ENCODE measurements at places on chromosomes 1 and 21.

GRCh38 chr1:55592122-55592521 lies 377.0 kb upstream of the USP24 start:
- DNase-seq = no peak

- DNase-seq = no peak
Observed at GRCh38 chr1:44390277-44390676, 14.8 kb upstream of the RNF220 start.

- no peak for DNase-seq
Observed at GRCh38 chr1:2036287-2036686, 13.9 kb upstream of the PRKCZ start.

DNA sequence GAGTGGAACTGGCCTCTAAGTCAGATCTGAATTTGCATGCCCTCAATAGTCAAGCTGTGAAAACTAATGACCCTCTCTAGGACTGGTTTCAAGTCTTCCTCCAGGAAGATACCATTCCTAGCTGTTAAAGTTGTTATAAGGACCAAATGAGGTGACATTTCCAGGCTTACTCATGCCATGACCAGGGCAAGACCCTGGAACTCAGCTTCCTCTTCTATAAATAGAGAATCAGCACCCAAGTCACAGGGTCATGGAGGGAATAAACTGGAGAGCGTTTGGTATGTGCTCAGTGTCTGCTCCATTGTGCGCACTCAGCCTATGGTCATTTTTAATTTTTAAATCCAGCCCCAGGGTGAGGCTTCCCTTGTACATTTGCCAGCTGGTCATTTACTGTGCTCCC lies 2.5 kb downstream of the S100A9 start:
- peak; percentile 83 for DNase-seq

DNA sequence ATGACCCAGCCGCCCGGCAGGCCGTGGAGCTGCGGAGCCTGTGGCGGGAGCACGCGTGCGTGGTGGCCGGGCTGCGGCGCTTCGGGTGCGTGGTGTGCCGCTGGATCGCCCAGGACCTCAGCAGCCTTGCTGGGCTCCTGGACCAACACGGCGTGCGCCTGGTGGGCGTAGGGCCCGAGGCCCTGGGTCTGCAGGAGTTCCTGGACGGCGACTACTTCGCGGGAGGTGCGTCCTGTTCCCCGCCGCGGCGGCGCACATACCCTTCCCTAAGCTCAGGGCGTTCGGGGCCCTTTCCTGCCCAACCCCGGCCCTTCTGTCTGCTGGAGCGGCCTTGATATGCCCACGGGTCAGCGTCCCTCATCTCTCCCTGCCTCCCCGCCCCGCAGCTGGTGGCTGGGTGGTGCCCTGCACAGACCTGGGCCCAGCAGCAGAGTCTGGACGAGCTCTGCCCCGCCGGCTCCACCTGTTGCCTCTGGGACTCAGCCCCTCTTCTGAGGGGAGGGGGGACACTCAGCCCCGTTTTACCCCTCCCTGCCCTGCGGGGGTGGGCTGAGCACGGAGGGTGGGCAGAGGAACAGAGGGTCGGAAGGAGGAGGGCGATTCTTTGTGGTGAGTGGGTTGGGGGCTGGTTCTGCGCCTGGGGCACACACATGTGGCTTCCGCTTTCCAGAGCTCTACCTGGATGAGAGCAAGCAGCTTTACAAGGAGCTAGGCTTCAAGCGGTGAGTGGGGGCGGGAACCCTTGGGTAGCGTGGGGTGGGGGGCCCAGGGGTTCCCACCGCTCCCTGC lies 688 bp downstream of the PRXL2B start:
- no peak for DNase-seq

DNA sequence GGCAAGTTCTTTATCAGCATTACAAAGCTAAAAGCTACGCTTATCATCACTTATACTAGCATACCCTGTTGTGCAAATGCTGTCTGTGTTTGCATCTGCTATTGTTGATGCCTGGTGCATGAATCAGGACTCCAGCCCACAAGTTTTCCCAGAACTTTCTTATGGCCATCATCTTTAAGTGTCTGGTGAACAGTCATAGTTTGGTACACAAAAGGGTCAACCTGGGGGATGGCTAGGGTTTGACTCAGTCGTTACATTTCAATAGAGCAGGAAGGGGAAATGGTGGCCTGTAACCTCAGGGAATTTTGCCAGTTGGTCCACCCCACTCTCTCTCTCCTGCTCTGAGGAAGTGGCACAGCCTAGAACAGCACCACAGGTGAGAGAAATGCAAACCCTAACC lies 35.4 kb downstream of the SELL start:
- no peak for DNase-seq

GRCh38 chr1:60740154-60740553 lies 342.2 kb upstream of the NFIA start:
- no peak for DNase-seq

DNA sequence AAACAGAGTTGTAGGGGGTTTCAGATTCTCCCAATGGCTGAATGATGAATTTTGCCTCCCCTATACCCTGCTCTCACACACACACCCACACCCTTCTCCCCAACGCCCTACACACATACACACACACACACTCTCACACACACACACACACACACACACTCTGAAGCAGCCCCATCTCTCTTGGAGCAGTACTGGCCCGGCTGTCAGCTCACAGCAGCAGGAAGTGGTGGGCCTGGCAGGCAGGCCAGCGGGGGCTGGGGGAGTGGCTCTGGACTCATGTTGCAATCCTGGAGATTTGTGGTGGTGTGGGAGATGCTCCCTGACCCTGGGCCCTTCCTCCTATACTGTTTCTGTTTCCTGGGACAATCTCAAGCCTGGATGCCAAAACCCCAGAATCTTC lies 2.2 kb downstream of the IKBKE start:
- DNase-seq = peak; percentile 92

DNA sequence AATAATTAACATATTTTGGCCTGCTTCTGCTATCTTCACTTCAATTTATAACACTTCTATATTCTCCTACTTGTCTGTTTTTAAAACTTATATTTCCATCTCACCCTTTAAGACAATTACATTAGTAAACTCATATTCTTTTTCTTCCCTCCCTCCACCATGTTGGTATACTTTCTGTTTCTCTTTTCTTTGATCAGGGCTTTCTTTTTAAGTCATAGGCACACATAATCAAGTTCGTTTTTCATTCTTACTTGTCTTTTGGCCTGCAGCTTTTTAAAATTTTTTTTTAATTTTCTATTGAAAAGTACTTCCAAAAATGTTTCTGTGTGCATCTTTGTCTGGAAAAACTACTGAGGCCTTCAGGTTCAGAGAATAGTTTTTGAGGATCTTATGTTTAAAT lies 2.3 kb downstream of the PYHIN1 start:
- no peak for DNase-seq

DNA sequence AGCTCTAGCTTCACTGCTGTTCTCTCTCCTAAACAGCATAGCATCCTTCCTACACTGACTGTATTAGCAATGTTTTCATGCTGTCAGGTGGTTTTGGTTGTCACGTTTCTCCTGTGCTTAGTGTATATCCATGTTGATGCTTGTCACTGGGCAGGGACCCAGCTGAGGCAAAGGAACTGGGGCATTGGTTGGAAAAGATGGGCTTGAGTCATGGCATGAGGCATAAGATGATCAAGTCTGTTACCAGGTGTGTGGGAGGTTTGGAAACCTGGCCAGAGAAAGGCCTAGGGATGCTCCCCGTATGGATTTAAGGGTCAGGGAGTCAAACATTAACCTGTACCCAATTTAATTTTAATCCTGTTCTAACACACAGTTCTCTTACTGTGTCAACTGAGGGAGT lies 69.6 kb downstream of the OSBPL9 start:
- no peak for DNase-seq

DNA sequence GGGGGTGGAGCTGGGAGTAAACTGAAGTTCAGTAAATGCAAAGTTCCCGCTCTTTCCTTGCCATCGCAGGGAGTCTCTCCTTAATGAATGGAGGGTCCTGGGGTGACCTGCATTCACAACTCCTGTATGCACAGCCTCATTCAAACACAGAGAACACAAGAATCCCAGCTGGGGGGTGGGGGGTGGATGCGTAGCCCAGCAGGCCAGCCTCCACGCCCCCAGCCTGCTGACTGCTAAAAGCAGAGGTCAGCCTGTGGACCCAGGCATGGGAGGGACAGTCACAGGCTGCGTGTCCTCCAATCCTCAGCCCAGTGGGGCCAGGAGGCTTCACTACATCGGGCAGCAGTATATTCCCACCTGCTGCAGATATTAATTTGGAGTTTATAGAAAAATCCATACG lies 263.1 kb downstream of the GRIK3 start:
- DNase-seq = no peak

GRCh38 chr21:33075128-33075527 lies 5.2 kb downstream of the OLIG1 start:
- DNase-seq = no peak

- no peak for DNase-seq
Observed at GRCh38 chr1:156998840-156999500, 46.6 kb downstream of the ARHGEF11 start.

DNA sequence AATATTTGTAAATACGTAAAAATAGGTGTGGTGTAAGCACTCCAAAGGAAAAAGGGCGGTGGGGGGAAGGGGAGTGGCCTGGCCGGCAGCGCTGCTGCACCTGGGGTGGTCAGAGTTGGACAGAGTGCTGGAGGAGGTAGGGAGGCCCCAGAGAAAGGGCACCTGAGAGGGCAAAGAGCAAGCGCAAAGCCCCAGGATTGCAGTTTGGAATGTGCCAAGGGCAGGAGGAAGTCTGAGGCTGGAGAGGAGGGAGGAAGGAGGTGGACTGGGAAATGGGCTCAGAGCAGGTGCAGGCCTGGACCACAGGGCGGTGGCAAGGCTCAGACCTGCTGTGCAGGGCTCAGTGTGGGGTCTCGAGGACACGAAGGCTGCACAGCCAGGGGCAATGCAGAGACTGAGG lies 30.6 kb downstream of the LDLRAP1 start:
- no peak for DNase-seq

DNA sequence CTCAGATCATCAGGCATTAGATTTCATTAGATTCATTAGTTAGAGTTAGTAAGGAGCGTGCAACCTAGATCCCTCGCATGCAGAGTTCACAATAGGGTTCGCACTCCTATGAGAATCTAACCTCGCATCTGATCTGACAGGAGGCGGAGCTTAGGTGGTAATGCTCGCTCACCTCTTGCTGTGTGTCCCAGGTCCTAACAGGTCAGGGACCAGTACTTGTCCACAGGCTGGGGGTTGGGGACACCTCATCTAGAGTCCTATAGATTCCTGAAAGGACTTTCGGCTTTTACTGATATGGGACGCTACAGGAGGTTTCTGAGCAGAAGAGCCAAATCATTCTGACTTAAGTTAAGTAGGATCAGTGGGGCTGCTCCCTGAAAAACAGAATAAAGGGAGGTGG lies 91.4 kb downstream of the AKT3 start:
- DNase-seq = no peak

DNA sequence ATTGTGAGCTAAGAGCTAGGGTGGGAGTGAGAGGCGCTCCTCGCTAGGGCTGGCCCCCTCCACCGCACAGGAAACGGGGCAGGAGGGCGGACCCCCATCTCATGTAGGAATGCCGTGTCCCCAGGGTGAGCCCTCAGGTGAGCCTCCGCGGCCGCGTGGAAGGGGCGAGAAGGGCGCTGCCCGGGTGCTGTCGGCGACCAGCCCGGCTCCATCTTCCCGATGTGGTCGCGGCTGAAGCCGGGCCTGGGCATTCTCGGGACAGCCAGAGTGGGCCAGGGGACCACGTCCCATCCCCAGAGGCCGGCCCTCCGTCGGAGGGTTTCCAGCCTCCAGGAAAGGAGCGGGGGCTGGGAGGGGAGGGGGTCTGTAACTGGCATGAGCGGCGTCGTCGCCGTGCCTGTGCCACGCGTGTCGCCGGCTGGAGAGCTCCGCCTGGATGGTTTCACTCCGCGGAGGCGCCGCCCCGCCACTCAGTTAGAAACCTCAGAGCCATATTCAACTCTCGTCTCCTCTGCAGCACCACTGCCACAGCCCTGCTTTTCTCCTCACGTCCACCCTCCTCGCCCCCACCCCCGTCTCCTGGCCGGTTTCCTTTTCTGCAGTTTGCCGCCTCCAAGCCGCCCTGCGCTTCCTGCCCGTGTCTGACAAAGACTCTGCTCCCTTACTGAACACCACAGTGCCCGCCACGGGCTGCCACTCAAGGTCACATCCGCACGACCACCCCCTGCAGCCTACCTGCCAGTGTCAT lies at the start of gene TMEM269:
Gene TMEM269, plus strand, starts transcription at position 46 of the 748 bp plus-strand sequence. CDS start 4,903 bp downstream, outside the sequence.
- no peak for DNase-seq

GRCh38 chr1:116915086-116915661 lies 5.5 kb downstream of the PTGFRN start:
- no peak for DNase-seq

GRCh38 chr21:38837806-38838461 lies 32.2 kb downstream of the ETS2 start:
- no peak for DNase-seq

DNA sequence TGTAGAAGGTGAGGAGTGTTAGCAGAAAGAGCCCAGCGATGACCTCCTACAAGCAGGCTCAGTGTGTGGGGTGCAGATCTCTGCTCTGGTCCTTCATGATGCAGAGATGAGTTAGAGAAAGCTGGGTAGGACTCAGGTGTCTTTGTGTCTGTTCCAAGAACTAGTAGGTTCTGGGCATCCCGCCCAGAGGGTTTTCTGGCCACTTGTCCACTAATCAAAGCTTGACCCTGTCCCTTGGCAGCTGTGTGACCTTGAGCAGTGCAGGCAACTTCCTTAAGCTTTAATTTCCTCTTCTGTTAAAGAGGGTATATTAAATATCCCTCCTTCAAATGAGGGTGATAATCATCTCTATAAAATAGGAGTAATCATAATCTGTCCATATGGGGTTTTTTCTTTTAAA lies 54.7 kb upstream of the WNT4 start:
- DNase-seq = no peak

GRCh38 chr1:178496410-178497135 lies at the start of gene CLEC20A:
TSS of gene CLEC20A (minus strand) at chr1:178496964. CDS start at chr1:178496939, 25 bp downstream.
- no peak for DNase-seq

DNA sequence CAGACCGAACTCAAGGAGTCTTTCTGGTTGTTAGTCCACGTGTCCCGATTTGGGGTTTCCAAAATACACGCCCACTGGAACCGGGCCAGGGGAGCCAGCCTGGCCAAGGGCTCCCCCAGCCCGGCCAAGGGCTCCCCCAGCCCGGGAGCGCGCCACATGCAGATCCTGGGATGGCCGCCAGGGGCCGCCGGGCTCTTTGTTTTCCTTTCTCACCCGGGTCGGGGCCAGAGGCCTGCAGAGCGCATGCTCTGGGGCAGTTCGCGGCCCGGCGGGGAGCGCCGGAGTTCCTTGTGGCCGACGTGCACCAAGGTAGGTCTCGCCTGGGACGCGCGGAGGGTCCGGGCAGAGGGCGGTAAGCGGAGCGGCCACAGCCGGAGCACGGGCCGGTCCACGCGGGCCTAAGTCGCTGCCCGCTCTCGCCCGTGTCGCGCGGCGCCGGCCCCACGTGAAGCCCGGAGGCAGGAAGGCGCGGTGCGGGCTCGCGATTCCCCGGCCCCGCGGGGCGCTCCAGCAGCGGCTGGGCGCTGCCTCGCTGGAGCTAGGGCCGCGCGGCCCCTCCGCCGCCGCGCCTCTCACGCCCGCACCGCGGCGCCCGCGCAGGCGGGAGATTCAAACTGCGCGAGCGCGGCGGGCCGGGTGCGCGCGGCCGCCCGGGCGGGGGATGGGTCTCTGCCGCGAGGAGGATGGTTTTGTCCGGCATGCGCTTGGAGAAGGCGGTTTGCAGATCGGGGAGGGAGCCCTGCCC lies 12.3 kb downstream of the RCC1 start:
- DNase-seq = peak; percentile 91

GRCh38 chr1:41805771-41806471 lies 112.8 kb downstream of the HIVEP3 start:
- no peak for DNase-seq
